Suppressor macrophage treated with lipopolysaccharide for 1 hour (primary cell): ENCODE measurements at places on chromosomes 7 and 10.

GRCh38 chr7:151071032-151071866 is 9.4 kb downstream of the FASTK start:
- no peak for DNase-seq

- DNase-seq = no peak
Measured at GRCh38 chr7:157009778-157010587, 480 bp downstream of the MNX1 start.

- no peak for DNase-seq
Measured at GRCh38 chr7:79862447-79863210, 272.0 kb upstream of the GNAI1 start.

DNA sequence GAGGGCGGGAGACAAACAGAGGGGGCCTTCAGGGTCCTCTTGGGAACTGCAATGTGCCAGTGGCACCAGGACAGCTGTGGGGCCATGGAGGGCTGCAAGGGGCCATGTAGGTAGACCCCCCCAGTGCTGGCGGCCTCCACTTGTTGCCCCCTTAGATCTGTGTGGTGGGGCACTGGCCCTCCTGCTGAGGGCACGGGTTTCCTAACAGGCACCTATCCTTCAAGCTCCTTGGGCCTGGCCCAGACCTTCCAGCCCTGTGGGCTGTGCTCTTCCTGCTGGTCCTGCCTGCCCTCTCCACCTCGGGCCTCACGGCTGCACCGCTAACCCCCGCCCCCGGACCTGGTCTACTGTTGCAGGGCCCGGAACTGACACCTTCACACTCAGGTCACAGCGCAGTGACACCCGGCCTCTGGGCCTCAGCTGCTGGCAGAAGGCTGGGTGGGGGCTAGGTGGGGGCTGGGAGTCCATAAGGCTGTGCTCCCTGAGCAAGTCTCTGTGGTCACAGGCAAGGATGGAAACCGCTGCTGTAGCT is 12.6 kb downstream of the RASGEF1A start:
- DNase-seq = no peak

- no peak for DNase-seq
Measured at GRCh38 chr10:51699145-51699474, 285 bp downstream of the CSTF2T start.
